Stimulated activated CD4-positive, alpha-beta T cell treated with anti-CD3 and anti-CD28 coated beads, Interleukin-12 subunit alpha, Interleukin-12 subunit beta, amount 100 ng/mL, for 24 hours (primary cell): ENCODE measurements at places on chromosomes 6 and 20.

- no peak for DNase-seq
These were observed 70.7 kb upstream of the TRAF3IP2 start for GRCh38 chr6:111676383-111676782.

DNA sequence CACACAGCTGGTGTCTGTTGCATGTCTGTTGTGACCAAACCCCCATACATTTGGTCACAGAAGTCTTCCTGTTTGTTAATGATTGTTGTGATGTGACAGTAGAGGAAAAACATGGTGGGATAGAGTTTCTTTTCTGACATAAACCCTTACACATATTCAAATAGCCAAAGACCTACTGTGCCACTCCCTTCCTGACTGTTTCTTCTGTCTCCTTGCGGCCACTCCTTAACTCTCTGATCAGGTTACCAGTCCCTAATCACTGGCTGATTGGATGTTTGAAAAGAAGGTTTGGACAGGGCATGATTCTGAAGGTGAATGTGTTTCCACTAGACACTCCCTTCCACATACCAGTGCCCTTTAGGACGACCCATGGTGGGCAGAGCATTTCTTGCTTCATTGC is 101.2 kb downstream of the SCP2D1 start:
- no peak for DNase-seq

- DNase-seq: no peak
These were observed 8.0 kb upstream of the F13A1 start for GRCh38 chr6:6328451-6328850.

GRCh38 chr20:58155148-58155925 is 73.1 kb downstream of the ANKRD60 start:
- no peak for DNase-seq

DNA sequence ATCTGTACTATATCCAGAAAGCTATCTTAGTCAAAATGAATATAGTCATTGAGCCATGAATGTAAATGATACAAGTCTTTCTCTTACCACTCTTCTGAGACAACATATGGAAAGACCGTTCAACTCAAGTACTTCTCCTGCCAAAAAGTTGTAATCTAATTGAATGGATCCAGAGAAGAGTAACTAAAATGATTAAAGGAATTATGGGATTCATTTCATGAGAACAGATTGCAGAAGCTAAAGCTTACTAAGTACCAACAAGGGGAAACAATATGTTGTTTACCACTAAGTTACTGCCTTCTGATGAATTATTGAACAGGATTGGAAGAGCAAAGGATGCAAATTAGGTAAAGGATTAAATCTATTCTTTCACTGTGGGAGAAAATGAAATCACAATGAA is 2.0 kb upstream of the LGSN start:
- DNase-seq: no peak

- DNase-seq: no peak
These were observed 102.1 kb downstream of the DLGAP4 start for GRCh38 chr20:36408219-36408618.

GRCh38 chr6:148593130-148593812 is 153.6 kb upstream of the UST start:
- no peak for DNase-seq

DNA sequence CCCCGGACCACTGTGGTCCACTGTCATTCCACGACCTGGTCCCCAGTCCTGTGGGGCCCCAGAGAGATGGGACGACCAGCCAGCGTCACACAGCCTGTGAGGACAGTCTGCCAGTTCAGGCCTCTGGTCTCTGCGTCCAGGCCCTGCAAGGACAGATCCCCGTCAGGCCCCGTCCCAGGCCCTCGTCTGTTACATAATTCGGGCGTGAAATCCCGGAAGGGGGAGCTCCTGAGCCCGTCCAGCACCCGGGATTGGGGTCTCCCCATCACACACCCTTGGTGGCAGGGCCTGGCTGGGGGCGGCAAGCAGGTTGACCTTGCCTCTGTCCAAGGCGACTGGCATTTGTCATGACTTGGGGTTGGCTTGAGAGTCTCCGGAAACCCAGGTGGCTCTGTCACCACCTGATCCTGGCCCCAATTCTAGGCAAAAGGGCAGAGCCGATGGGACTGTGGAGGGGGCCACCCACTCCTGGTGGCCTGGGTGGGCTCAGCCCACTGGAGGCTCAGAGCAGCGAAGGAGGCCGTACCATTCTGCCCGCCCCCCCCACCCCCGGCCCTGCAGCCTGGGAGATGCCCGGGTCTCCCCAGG is 73.8 kb upstream of the GATA5 start:
- DNase-seq: no peak

- no peak for DNase-seq
These were observed 49.9 kb upstream of the CD83 start for GRCh38 chr6:14067656-14068055.

GRCh38 chr6:53994201-53994600 is 117.0 kb upstream of the MLIP start:
- DNase-seq: no peak

DNA sequence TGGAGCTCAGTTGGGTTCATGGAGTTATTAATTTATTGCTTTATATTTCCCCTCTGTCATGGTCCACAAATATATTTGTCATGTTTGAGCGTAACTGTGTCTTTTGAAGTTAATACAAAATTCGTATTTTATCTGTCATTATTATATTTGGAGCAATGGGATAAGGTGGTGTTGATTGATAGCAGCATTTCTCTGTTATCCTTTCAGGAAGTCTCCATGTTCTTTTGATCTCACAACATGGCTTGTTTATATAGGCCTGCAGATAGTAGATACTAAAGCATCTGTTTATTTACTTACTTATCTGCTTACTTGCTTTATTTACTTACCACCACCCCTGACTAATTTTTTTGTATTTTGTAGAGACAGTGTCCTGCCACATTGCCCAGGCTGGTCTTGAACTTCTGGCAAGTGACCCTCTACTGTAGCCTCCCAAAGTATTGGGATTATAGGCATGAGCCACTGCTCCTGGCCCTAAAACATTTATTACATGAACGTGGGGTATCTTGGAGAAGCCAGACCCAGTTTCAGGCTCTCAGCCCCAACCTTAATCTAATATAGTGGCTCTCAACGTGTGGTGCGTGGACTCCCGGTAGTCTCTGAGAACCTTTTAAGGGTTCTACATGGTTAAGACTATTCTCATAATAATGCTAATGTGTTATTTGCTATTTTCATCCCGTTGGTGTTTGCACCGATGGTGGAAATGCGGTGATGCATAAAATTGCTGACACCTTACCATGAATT is 104.2 kb downstream of the NCOA3 start:
- DNase-seq: no peak

- no peak for DNase-seq
These were observed 1514.8 kb upstream of the DEFB115 start for GRCh38 chr20:29742699-29743100.

- no peak for DNase-seq
These were observed 140.7 kb downstream of the RNASET2 start for GRCh38 chr6:166815629-166816028.

DNA sequence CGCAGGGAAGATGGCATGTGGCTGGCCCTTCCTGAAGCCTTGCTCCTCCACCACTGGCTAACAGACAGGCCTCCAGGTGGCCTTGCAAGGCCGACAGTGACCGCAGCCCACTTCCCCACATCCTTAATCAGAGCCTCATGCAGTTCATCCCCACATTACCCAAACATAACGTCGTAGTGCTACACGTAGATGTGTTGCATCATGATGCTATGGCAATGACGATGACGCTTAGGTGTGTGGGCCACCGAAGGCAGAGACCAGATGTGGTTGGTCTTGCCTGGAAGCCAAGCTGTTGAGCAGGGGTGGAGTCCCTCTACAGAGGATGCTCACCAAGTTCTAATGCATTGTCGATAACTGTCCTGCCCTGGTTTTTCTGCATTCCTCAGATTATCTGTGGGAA is 5.6 kb downstream of the CD93 start:
- no peak for DNase-seq

GRCh38 chr6:1713016-1713600 is 103.4 kb downstream of the FOXC1 start:
- DNase-seq: no peak

DNA sequence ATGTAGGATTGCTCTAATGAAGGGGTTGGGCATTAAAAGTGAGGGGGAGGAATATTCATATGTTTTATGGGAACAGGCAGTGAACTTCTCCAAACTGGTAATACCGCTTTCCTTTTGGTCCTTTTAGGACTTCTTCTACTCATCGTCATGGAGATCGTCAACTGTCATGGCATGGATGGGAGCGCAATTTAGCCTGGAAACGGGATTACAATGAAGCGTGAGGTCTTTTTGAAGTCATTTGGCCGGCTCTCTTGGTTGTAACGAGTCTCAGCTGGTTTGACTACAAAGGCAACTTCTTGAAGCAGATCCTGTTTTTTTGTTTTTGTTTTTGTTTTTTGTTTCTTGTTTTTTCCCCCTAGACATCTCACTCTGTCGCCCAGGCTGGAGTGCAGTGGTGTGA is 1.4 kb upstream of the HLA-E start:
- no peak for DNase-seq

GRCh38 chr6:104013312-104013971 is 846.3 kb downstream of the HACE1 start:
- no peak for DNase-seq

- no peak for DNase-seq
These were observed 71.8 kb downstream of the SAMD3 start for GRCh38 chr6:130150906-130151305.

GRCh38 chr6:25217829-25218228 is 61.3 kb upstream of the CARMIL1 start:
- DNase-seq: no peak

DNA sequence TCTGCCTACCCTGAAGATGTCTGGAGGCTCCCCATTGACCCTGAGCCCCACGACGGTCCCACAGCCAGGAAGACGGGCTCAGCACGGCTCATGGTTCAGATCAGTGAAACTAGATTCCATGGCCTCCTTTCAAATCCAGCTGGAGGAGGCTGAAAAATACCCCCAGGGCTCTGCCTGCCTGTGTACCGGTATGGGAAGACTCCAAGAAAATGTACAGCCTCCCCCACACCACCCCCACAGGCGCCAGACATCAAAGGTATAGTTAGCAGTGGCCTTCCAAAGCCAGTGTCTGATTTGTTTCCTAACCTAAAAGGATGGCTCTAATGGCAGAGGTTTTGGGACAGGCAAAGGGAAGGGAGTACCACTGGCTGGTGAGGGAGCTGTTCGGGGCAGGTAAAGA is 86.2 kb upstream of the SNAP25 start:
- DNase-seq: no peak

GRCh38 chr6:121435444-121436069 is at the start of gene GJA1:
Gene GJA1, plus strand, starts transcription at chr6:121435646. Its CDS starts 11,202 bp downstream, at chr6:121446848.
- DNase-seq: no peak

DNA sequence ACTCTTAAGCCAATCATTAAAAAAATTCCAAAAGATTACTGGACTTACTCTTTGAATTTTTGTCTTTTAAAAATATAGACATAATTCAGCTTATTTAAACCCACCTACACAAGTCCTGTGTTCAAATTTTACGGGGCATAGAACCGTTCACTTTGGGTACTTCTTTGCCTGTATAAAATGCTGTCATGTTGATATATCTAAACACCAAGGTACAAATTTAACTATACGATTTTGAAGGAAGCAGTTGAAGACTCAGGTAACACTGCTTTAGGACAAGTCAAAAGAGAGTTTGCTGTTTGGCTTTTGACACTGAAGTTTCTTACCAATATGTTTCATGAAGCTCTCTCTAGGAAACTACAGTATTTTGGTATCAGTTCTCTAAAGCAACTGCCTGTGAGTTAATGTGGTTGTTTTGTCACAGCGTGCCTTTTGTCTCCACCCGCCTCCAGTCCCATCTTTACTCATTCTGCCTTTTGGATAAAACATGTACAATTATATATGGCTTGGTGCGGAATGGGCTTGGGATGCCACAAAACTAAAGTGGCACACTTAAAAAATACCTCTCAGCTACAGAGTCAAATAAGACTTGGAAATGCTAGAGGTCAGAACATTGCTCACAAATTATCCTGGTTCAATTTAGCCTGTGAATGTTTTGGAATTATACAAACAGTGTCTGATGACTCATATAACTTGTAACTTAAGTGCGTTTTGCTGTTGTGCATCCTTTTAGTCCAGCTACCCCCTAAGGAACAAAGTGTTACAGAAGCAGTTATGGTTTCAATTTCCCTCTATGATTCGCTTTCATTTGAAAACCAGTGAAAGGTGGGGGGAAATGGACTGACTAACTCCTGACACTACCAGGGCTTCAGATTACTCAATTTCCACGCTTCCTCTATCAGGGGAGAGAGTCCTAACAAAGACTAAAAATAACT is 38.7 kb downstream of the RGS17 start:
- DNase-seq: no peak

DNA sequence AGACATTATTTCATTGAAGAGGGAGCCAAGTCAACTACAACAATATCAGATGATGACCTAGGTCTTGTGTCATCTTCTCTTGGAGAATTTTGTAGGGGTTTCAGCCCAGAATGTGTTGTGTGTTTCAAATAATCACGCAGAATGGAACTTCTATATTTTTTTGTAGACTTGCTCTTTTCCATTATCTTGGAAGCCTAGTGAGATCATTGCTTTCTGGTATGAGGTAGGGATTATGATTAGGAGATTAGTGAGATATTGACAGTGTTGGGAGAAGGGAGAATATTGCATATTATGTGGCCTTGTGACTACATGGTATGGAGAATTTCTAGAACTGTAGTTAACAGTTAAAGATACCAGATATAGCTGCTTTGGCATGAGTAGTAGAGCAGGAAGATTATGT is 423.6 kb upstream of the PLCB4 start:
- no peak for DNase-seq

- no peak for DNase-seq
These were observed 155.0 kb upstream of the SUPT3H start for GRCh38 chr6:45532721-45533210.

- no peak for DNase-seq
These were observed 67.5 kb upstream of the EDN1 start for GRCh38 chr6:12222405-12223366.

- DNase-seq: no peak
These were observed 11.2 kb downstream of the CCDC167 start for GRCh38 chr6:37488476-37488875.

GRCh38 chr6:19333936-19334335 is 503.2 kb upstream of the ID4 start:
- no peak for DNase-seq

DNA sequence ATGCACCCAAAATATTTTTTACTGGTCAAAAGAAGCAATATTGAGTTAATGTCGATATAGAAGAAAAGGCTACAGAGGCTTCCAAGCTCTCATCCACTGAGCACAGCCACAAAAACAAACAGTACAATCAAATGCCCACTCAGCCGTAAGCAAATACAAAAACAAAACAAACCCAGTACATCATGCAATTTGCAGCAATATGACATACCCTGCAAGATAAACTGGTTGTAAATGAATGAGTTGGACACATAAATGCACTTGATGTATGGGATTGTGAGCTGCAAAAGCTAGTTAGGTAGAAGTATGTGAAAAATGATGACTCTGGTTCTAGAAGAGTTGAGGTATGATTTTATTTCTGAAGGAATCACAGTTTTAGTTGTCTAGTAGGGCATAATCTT is 83.9 kb downstream of the SESN1 start:
- no peak for DNase-seq

DNA sequence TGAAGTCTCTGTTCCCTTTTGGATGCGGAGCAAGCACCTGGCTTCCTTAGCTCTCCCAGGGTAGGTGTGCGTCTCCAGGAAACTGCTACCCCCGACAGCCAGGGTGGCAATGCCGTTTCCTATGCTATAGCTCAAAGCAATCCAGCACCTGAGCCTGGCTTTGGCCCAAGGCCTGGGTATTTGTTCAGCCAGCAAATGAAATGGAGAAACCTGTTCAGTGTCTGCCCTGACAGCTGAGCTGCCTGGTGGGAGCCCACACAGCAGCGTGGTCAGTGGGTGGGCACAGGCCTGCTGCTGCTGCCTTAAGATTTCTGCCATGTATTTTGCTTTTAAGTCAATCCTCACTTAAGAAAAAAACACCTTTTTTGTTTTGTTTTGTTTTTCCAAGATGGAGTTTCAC is 13.7 kb downstream of the SPATA2 start:
- DNase-seq: no peak
